ENCODE measurements at places on chromosomes 3 and 15. TPM values are rescaled to one million over a fixed set of nuclear protein-coding genes. Genes with fewer than 3 reads are reported as not detected.

WDR72 gene
- total RNA-seq = not detected

TMEM44 gene
- total RNA-seq = 29.9 TPM

GMNC gene
- not detected for total RNA-seq

ARGFX gene
- total RNA-seq = not detected

MCF2L2 gene
- 2.6 TPM for total RNA-seq

CYP1A1 gene
- 0.18 TPM for total RNA-seq

RARB gene
- 15.2 TPM for total RNA-seq

SUSD5 gene
- 1.6 TPM for total RNA-seq

CHRM5 gene
- total RNA-seq = 0.18 TPM

CD80 gene
- 1.6 TPM for total RNA-seq

ASB14 gene
- total RNA-seq = not detected

FAM81A gene
- 18.2 TPM for total RNA-seq

DUOXA2 gene
- not detected for total RNA-seq

ZMYND10 gene
- total RNA-seq = 1.9 TPM

LRRC3B gene
- total RNA-seq = 0.45 TPM

CTXN2 gene
- not detected for total RNA-seq

ZIC1 gene
- total RNA-seq = 3.8 TPM

TP63 gene
- 7.2 TPM for total RNA-seq

CCR5 gene
- total RNA-seq = 3.6 TPM

ITIH3 gene
- total RNA-seq = 22.0 TPM

FYCO1 gene
- 60.6 TPM for total RNA-seq

CLDN16 gene
- 0.53 TPM for total RNA-seq

SLC24A5 gene
- total RNA-seq = 0.89 TPM

TEX55 gene
- not detected for total RNA-seq

MORC1 gene
- not detected for total RNA-seq

RBPMS2 gene
- total RNA-seq = 14.2 TPM

RHOV gene
- 0.22 TPM for total RNA-seq

CADM2 gene
- total RNA-seq = 60.8 TPM

ADGRG7 gene
- total RNA-seq = not detected

STARD5 gene
- total RNA-seq = 6.1 TPM

PRR20G gene
- total RNA-seq = not detected

CADPS gene
- 1.1 TPM for total RNA-seq

PPM1L gene
- total RNA-seq = 10.0 TPM

ZBTB20 gene
- 145 TPM for total RNA-seq

INSYN1 gene
- total RNA-seq = 7.8 TPM

TLR9 gene
- total RNA-seq = 1.1 TPM

USP50 gene
- 1.1 TPM for total RNA-seq

LRRC31 gene
- not detected for total RNA-seq

SLC12A1 gene
- total RNA-seq = not detected

FRMD4B gene
- 48.6 TPM for total RNA-seq

UBAP1L gene
- 13.4 TPM for total RNA-seq

SAMMSON gene
- 3.4 TPM for total RNA-seq

FANCD2OS gene
- total RNA-seq = not detected

TRIM42 gene
- not detected for total RNA-seq

MYL3 gene
- total RNA-seq = 3.3 TPM

HHLA2 gene
- 0.31 TPM for total RNA-seq

PDHB gene
- total RNA-seq = 55.9 TPM

GXYLT2 gene
- total RNA-seq = 22.7 TPM

GOLGA8K gene
- 6.2 TPM for total RNA-seq
